Bone marrow (tissue), 2 donors: ENCODE measurements at places on chromosomes 1 and 21.

DNA sequence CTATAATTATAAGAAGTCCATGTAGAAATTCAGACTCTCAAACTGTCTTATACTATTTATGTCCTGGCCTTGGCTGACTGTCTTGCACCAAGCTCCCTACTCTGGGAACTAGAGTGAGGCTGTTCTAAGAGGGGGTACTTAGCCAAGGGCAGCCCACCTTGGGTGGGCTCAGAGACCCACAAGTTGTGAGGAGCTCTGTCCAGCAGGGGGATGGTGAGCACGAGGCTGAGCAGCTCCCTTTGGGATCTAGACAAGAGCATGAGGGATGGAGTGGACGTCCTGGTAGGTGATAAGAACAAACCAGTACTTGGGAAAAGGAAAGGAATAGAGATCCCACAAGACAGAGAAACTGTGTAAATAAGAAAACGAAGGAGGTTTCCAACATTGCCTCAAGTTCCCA, 127.1 kb upstream of the SLC44A3 start:
- no peak for DNase-seq

DNA sequence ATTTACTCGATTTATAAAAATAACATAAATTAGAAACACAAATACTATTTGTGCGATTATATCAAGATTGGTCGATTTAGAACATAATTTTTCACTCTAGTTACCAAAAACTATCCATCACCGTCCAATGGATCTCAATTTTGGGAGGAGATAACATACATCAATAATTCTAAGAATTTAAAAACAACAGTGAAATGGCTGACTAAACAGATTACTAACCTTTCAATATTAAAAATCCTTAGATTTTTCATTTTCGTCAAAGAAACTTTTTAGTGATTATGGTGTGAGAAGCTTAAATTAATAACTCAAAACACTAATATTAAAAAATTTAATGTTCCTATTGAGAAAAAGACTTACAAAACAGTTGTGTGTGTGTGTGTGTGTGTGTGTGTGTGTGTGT, 75.1 kb upstream of the RBM34 start:
- no peak for DNase-seq

DNA sequence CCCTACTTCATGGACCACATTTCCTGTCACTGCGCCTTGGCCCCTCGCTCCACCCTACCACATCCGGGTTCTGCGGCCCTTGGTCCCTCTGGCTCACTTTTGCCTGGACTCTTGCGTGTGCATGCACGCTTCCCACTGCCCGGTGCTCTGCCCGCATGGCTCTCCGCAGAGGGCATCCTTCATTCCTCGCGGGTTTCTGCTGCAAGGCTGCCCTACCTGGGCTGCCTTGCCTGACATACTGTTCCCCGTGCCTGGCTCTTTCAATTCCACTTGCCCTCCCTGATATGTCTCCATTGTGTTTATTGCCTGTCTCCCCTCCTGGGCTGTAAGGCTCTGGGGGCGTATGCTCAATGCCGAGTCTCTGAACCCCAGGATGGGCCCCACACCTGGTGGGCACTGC, 26.4 kb downstream of the MX2 start:
- DNase-seq = no peak

DNA sequence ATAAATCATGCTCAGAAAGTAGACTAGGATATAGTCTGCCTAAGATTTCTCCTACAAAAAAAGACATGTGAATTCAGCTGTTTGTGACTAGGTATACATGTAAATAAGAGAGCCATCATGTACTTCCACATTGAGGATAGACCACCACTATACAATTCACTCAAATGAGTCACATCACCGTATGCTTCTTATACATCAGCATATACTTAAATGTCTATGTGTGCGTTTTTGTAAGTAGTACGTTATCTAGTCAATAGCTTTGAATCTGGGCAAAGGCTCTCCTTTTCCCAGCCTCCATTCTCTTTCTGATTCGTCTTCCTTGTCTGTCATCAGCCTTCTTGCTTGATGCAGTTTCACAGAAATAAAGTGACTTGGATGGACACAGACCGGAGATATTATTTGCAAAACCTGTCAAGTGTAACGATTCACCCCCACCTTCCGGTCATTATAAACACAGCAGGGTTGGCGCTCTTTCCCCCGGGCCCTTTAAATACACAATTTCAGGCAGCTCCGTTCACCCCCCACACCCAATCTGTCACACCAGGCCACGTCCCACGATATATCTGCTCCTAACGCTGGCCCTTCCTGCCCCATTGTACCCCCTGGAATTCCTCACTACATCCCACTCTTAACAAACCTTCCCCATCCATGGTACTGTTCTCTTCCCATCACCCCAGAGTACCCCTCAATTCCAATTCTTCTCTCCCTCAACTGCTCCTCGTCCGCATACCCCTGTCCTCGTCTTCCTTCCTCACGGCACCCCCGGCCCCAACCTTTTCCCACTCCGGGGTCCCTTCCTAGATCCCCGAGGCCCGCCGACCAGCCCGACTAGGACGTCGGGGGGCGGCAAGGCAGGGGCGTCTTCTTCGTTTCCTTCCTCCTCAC, 636 bp downstream of the VAMP4 start:
- no peak for DNase-seq

GRCh38 chr21:34181431-34182039, 108.2 kb downstream of the MRPS6 start:
- no peak for DNase-seq

GRCh38 chr1:158180741-158181576, at the start of gene CD1D:
TSS of gene CD1D (plus strand) at chr1:158180895. CDS start at chr1:158181102, 207 bp downstream.
- DNase-seq = no peak

GRCh38 chr1:163029901-163030300, 39.3 kb upstream of the RGS4 start:
- no peak for DNase-seq

GRCh38 chr1:964691-965525, 1.4 kb upstream of the PLEKHN1 start:
- DNase-seq = no peak

DNA sequence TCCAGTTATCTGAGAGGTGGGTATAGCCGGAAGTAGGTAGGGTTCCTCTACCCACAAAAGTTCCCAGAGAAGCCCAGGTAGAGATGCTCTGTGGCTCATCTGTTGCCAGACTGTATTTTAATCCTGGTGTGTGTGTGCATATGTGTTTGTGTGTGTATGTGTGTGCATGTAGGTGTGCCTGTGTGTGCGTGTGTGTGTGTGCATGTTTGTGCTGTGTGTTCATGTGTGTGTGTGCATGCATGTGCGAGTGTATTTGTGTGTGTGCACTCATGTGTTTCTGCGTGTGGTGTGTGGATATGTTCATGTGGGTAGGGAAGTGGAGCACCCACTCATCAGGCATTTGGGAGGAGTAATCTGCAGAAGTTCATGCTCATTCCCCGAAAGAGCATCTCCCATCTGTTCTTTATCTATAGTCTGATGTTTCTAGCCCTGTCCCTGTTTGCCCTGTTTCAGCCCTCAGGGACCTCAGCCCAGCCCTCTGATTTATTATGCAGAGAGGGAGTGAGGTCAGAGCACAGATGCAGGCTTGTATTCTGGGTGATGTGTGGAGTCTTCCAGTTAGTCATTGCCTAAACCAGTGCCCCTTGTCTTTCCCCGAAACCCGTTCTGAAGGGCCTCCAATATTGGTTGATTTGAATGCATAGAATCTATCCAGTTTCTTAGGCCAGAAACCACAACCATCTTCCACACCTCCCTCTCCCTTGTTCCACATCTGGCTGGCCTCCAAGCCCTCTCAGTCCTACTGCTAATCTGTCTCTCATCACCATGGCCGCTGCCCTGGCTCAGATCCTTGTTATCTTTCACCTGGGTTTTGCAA, 69.1 kb downstream of the DISC1 start:
- DNase-seq = no peak

DNA sequence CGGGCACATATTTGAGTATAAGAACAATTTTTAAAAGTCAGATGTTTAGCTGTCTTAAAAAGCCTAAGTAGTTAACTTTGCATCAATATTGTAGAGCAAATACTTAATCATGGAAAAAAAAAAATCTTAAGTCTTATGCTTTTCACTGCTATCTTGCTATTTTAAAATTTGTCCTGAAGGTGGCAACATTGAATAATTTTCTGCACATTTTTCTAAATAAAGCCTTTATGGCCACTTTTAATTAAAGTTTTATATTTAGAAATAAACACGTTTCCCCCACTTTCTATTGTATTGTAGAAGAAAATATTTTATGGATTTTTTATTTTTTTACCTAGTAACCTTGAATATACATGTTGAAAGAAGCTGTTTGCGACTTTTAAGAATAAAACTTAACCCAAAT, 198.8 kb downstream of the AMY1C start:
- DNase-seq = no peak
